ENCODE measurements at places on chromosomes 5 and 9.
A peak's percentile ranks its signal among the peaks of the same experiment; 100 is the strongest.

- DNase-seq: no peak
These were observed 35.3 kb downstream of the MAT2B start for GRCh38 chr5:163540696-163541095.

GRCh38 chr5:35430381-35431162, 187.1 kb upstream of the SPEF2 start:
- DNase-seq: no peak

DNA sequence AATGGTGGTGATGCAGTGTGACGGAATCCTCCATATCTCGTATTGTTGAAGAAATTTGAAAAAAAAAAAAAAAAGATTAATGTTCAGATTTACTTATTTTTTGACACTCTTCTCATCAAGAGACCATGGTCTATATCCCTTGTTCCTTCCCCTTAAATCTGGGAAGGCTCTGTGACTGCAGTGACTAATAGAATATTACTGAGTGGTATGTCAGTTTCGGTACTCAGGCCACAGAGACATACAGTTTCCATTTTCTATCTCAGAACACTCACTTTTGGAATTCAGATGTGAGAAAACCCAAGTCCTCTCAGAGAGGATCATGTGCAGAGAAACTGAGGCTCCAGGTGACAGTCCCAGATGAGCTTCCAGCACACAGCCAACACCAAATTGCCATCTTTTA, 1193.5 kb downstream of the DTWD2 start:
- no peak for DNase-seq

DNA sequence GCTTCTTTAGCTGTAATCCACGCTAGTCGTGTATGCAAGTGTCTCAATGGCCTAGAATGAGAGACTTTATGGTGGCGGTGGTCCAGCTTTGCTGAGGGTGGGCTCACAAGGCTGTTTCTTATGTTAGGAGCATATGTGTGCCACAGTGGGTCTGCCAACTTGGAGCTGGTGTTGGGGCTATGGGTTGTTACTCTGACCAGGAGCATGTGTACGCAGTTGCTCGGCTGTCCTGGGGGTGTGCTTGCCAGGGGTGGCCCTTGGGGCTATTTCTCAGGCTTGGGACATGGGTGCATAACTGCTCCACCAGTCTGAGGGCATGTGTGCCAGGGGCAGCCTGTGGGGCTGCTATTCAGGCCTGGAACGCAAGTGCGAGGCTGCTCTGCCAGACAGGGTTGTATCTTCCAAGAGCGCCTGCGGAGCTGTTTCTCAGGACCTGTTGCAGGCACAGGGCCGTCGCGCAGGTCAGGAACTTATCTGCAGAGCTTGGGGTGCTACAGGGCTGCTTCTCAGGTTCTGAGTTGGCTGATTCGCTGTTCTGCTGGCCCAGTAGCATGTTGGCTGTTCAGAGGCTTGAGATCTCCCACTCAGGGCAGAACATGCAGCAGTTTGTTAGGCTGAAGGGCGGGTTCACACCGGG, 187.9 kb upstream of the TLX3 start:
- no peak for DNase-seq

- no peak for DNase-seq
These were observed 14.7 kb downstream of the NDUFS6 start for GRCh38 chr5:1815881-1816292.

GRCh38 chr9:116157436-116158138, 4.0 kb downstream of the PAPPA start:
- DNase-seq: no peak

DNA sequence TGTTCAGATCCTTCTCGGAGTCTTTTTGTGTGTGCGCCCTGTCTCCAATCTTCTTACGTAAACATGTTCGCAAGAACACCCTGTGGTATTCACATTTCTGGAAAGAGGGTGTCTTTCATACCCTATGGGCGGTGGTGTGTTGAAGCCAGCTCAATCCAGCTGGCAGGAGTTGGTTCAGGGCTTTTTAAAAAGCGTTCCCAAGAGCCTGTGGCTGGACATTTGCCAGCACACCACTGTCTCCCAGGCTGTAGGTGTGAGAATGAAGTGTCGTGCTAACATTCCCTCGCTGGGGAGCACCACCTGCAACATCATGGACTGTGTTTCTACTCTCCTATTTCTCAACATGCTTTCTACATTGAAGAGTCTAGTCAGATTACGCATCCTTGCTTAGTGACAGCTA, 51.7 kb downstream of the S1PR3 start:
- DNase-seq: no peak

GRCh38 chr9:96299823-96300222, 2.2 kb downstream of the HSD17B3 start:
- peak; percentile 6 for DNase-seq

GRCh38 chr5:110716247-110717245, 9.9 kb downstream of the TMEM232 start:
- DNase-seq: no peak

GRCh38 chr9:114371973-114372917, 15.5 kb downstream of the AKNA start:
- no peak for DNase-seq

GRCh38 chr9:106772523-106773290, 90.3 kb upstream of the ZNF462 start:
- DNase-seq: no peak

DNA sequence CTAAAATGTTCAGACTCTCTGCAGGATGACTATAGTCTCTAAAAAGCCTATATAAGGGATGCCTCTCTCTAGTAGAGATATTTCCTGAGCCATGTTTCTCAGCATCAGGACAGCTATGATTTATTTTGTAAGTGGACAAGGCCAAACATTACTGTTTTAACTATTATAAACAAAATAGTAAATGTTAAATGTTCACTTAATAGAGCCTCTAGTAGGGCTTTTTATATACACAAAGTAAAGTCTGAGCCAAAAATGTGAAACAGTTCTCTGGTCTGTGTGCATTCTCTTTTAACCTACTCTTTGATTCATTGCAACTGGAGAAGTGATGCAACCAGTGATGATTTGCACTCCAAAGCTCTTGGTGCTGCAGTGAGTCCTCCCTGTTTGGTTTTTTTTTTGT, 220.5 kb downstream of the GDNF start:
- no peak for DNase-seq

DNA sequence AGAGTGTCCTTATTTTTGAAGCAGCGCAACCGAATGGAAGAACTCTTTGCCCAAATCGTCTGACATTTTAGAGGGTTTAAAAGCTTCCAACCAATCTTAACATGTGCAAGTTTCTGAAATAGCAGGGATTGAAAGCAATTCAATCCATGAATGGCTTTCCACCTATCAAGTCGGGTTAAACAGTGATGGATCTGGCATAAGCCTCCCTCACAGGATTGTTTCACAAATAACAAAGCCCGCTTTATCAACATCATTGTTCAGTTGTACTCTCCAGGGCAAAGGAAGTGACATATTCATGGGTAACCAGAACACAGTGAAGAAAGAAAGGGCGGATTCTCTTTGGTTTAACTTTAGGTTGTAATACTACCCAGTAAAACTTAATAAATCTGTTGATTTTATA, 497.3 kb downstream of the MTRR start:
- no peak for DNase-seq

- DNase-seq: no peak
These were observed 54.9 kb upstream of the EPB41L4A start for GRCh38 chr5:112473989-112474388.

GRCh38 chr5:118678746-118679145, 309.6 kb downstream of the DTWD2 start:
- DNase-seq: no peak

DNA sequence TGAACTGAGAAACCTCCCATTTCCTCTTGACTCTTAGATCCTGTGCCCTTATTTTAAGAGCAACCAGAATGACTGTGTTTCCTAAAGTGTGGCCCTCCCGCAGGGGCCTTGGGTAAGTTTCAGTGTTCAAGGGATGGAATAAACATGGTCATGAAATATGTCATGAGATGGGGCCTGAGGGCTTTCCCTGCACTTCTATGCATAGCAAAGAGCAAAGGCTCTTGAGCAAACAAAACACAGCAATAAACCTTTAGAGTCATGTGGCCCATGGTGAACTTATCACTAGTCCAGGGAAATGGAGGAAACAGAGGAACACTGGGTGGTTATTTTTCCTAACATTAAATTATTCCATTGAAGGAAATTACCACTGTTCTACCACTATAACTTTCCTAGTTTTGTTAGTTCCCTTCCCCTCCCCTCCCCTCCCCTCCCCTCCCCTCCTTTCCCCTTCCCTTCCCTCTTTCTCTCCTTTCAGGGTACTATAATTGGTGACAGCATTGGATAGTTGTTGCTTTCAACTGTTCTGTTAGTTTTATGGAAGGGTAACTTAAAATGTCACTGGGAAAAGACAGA, 72.4 kb downstream of the CTSL start:
- no peak for DNase-seq

DNA sequence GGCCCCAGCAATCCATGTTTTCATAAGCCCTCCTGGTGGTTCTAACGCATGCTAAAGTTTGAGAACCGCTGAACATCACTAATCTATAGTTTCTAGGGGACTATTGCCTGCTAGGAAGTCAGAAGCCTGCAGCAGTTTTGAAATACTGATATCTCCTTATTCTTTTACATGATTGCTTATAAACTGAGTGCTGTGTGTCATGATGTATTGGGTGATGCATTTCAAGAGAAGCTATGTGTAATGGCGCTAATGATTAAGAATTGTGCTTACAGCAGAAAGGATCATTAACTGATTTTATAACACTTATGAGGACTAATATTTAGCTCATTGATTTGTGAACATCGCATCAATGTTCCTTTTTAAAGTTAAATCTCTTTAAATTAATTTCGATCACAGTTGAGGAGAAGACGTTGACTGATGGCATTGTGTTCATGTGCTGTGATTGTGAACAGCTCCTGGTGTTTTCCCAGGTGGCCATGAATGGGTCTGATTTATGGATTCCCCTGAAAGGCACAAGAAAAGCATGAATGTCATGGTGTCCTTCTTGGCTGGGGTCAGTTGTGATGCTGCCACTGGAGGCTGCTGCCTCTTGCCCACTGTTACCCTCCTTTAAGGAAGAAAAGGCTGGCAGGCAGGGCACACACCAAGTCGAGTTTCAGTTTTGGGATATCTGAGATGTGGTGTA, 12.0 kb upstream of the DAP start:
- DNase-seq: no peak

DNA sequence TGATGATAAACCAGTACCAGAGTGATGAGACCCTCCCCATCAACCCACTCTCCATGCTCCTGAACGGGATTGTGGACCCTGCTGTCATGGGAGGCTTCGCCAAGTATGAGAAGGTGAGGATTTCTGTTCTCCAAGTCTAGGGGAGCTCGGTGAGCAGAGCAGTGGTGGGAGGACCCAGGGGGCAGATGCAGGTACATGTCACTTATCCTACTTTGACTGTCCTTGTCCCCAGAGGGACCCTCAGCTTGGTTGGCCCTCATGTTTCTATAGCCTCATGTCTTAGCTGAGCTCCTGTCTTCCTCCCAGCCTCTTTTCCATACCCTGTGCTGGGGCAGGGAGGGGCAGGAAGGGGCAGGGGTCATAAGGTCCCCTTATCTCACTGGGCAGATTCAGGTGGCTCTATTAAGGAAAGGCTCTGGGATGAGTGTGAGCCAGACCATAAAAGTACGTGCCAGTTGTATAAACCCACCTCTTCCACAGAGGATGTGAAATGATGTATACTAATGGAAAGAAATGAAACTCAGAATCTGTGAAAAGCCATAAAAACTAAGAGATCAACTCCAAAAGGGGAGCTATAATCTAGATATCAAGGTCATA, 38.0 kb upstream of the FOXI1 start:
- no peak for DNase-seq

DNA sequence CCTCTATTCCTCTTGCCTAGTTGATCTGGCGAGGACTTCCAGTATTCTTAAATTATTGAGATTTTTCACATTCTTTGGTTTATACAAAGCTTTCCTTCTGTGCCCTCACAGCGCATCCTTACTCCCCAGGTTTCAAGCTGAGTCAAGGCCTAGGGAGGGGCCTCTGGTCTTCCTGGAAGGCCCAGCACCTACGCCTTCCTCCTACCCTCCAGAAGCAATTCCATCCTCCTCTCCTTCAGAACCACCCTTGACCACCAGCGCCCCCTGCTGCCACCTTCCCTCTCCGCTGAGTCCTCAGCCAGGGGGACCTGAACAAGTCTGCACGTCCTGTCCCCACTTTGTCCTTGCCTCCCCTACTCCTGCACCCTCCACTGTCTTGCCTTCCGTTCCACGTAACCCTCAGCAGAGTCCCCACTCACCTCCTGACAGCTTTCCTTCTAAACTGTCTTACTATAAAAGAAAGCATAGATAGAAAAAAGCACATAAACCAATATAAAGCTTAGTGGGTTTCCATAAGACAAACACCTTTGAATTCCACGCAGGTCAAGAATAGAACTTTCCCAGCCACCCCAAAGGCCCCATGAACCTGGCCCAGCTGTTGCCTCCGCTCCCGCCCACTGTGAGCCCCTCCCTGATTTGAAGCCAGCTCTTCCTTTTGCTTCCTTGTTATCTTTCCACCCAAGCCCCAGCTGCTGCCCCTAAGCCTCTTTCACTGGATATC, 63.0 kb upstream of the CTSL start:
- no peak for DNase-seq

DNA sequence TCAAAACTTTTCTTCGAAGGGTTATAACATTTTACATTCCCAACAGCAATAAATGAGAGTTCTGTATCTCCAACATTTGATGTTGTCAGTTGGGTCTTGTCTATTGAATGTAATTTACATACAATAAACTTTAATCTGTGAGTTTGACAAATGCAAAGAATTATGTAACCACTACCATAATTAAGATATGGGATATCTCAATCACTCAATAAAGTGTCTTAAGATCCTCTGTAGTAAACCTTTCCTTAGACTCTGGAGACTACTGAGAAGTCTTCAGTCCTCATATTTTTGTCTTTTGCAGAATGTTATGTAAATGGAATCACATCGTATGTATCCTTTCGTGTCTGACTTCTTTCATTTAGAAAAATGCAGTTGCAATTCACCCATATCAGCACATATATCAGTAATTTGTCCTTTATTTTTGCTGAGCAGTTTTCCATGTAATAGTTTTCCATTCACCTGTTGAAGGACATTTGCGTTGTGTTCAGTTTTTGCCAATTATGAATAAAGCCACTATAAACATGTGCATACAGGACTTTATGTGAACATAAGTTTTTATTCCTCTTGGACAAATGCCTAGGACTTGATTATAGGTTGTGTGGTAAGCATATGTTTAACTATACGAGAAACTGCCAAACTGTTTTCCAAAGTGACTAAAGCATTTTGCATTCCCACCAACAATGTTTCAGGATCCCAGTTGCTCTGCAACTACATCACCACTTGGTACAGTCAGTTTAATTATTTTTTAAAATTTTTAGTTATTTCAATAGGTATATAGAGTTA, 784.6 kb upstream of the ZNF608 start:
- DNase-seq: no peak

GRCh38 chr5:110203661-110204060, 513.9 kb downstream of the MAN2A1 start:
- peak; percentile 69 for DNase-seq

- DNase-seq: no peak
These were observed 325.3 kb upstream of the GRAMD2B start for GRCh38 chr5:126097876-126098275.

GRCh38 chr9:114652776-114653555, 4.6 kb downstream of the TEX53 start:
- peak; percentile 54 for DNase-seq

DNA sequence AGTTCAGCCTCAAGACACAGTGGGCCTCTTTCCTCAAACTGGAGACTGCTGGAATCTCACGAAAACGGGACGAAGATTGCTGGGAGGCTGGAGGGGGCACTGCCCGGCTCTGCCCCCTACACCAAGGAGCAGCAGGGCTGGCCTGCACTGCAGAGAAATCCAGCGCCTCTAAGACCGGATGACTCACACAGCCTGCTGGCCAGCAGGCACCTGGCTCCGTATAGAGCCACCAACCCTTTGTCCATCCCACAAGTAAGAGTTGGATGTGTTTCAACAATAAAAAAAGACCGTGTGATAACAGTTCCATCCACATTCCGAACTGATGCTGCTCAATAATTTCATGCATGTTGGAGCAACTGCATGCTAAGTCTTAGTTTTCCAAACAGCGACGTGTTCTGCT, 11.5 kb downstream of the CCDC127 start:
- no peak for DNase-seq

Data from stromal cell of bone marrow (primary cell).